ENCODE measurements at places on chromosomes 11 and 22.

DNA sequence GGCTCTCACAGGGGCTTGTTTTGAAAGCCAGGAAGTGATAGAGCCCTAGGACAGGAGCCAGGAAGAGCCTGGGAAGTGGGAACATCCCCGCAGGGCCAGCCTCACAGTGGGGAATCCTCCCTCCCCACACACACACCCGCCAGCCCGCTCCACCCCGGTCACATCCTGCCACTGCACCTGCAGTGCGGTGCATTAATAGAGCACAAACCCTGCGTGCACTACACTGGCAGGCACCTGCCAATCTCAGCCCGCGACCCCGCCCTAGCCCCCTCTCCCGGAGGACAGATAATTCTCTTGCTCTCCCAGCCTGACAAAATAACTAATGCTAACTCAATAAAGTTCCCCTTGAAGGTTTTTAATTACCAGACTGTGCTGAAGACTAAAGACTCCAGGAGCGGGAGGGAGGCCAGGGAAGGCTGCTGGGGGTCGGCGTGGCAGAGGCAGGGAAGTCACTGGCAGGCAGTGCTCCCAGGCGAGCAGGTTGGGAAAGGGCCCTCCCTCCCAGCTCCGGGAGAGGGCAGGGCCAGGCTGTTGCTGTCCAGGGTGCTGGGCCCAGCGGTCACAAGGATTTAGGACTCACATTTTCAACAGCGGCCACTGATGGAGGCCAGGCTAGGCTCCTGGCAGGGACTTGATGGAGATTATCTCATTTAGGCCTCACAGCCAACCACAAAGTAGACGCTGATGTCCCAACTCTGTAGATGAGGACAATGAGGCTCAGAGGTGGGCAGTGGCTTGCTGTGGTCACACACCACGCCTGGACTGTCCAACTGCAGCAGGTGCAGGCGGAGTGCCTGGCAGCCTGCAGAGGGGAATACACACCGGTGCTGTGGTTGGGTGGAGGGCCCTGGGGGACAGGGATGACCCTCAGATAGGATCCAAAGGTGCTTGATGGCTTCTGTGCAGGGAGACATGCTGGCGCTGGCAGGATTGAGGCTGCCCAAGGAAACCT, 23.9 kb upstream of the TCF20 start:
- DNase-seq, result no peak

DNA sequence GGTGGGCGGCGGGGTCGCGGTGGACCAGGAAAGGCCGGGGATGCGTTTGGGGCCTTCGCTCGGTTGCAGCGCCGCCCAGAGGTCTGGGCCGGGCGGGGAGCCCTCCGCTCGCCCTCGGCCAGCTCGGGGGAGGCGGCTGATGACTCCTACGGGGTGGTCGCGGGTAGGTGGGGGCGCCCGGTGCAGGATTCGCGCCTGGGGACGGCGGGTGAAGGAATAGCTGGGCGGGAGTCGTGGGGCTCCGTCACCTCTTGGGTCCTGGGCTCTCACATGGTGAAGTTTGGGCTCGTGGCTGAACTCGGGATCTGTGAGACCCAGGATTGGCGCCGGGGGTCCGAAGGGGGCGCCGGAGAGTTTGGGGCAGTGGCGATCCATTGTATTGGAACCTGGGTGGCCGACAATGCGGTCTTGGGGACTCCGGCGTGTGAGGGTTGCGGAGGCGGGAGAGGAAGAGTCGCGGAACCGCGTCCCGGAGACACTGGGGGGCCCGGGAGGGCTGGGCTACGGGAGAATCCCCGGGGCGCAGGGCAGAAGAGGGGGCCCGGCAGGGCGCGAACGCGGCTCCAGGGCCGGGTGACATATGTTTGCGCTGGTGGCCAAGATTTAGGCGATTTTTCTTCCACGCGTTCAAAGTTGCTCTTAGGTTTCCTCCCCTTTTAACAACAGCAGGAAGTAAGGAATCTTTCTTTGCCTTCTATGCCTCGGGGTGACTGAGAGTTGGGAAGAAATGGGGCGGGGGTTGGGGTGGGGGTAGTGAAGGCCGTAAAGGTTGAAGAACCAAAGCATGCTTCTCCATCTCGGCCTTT, 935 bp downstream of the QSER1 start:
- DNase-seq, result peak; percentile 67

DNA sequence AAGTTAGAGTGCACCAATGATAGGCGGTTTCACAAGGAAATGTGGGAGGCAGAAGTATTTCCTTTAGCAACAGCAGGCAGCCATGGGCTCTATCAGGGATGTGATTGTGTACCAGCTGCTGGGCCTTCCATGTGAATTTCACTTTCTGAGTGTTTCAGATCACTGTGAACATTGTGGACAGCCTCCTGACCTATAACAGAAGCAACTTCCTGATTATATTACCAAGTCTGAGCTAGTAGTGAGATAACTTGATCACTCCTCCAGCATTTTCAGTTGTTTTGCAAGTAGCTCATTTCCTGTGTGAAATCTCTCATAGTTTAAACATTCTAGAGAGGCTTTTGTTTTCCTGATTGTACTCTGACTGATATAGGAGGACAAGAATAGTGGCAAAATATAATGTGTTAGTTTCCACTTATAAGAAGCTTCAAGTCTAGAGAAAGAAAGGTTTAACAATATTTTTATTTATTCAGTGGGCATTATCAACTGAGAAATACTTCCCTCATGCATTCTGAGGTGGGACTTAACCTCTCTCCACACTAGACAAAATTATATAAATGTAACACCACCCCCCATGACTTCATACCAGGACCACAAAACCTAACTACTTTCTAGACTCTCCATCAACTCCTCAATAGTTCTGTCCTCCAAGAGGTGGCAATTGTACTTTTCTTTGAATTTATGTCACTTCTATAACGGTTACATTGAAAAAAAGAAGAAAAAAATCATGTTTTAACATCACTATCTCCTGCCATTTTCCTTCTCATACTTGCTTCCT, 184.2 kb upstream of the LUZP2 start:
- no peak for DNase-seq

DNA sequence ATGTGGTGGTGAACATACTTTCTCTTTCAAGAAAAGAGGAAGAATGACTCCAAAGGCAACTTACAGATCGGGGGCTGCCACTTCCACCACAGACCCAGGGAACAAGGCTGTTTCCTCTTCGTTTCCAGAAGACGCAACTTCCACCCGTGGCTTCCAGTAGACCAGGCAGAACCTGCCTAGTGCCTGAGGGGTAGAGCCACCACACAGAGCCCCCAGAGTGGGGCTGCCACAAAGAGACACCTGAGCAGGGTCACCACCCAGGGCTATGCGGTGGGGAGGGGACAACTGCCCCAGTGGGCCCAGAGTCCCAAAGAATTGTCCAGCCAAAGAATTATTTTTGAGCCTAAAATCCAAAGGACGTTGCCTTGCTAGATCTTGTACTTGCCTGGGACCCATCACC, 16.7 kb upstream of the PHF21B start:
- no peak for DNase-seq

- no peak for DNase-seq
These were observed 17.5 kb downstream of the OR52E5 start for GRCh38 chr11:5910540-5910939.

- DNase-seq, result no peak
These were observed 8.7 kb upstream of the DGKZ start for GRCh38 chr11:46338636-46338987.

- no peak for DNase-seq
These were observed 5.4 kb downstream of the FDX1 start for GRCh38 chr11:110434952-110435779.

GRCh38 chr11:119810478-119811232, 81.7 kb upstream of the NECTIN1 start:
- no peak for DNase-seq

All from stimulated activated naive CD8-positive, alpha-beta T cell treated with anti-CD3 and anti-CD28 coated beads, Interleukin-15, Interleukin-2, amounts not matched to agents 100 U/mL and 50 U/mL, for 24 hours (primary cell).